ENCODE measurements at places on chromosomes 7 and 10.

GRCh38 chr10:49080071-49080470 lies 35.3 kb downstream of the VSTM4 start:
- peak; percentile 19 for DNase-seq

DNA sequence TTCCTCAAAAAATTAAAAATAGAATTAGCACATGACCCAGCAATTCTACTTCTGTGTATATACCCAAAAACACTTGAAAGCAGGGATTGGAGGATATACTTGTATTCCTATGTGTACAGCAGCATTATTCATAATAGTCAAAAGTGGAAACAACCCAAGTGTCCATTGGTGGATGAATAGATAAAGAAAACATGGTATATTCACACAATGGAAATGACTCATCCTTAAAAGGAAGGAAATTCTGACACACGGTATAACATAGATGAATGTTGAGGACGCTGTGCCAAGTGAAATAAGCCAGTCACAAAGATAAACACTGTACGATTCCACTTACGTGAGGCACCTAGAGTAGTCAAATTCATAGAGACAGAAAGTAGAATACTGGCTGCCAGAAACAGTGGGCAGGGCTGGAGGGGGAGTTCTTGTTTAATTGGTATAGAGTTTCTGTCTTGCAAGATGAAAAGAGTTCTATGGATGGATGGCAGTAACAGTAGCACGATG lies 26.6 kb upstream of the KAT6B start:
- DNase-seq = peak; percentile 84

DNA sequence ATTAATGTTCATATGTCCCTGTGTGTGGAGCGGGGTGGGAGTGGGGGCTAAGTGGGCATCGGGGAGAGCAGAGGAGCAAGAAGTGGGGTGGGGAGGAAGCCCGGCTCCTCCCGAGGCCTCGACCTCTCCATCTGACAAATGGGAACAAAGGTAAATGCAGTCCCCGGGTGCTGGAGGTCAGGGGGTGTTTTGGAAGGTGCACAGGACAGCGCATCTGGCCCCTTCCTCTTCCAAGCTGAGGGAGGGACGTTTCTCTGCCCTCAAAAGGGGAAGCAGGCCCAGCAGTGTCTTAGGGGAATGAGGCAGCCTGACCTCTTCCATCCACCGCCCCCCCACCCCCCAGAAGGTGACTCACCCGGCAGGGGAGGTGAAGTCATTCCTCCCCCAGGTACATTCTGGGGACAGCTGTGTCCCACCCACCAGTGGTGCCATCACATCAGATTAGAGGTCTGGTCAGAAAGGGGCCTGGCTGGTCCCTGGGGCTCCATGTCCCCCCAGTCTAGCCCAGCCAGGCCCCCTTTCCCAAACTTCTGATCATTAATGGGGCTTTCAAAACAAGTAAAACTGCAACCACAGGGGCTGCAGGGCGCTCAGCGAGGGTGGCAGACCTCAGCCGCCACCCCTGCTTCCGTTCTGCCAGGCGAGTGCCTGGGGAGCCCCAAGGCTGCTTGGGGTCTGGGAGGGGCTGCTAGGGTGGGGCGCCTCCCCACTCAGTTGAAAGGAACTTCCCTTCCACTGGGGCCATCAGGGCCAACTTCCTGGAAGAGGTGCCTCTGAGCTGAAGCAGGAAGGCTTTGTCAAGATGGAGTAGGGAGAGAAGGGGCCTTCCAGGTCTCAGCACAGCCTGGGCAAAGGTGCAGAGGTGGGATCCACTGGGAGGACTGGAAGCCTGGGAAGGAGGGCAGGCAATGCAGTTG lies 10.8 kb downstream of the LFNG start:
- no peak for DNase-seq

GRCh38 chr7:82364048-82364447 lies 79.5 kb downstream of the CACNA2D1 start:
- no peak for DNase-seq

GRCh38 chr10:112872728-112873127 lies 77.3 kb upstream of the TCF7L2 start:
- DNase-seq = no peak

GRCh38 chr7:157813053-157813452 lies 476.2 kb downstream of the DNAJB6 start:
- no peak for DNase-seq

DNA sequence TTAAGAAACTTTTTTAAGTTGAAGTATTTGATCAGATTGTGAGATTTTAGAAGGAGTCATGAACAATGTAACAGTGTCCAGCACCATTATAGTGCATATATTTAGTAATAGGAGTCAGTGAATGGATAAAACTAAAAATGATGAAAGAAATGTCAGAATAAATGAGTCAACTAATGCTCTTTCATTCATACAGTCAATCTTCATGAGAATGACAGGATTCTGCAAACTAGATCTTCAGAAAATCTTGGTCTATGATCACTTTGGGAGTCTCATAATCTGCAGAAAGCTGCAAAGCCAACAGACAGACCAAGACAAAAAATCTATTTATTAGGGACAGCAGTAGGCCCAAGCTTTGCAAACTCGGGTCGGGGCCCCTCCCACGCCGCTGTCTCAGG lies 710 bp downstream of the RNLS start:
- DNase-seq = no peak

DNA sequence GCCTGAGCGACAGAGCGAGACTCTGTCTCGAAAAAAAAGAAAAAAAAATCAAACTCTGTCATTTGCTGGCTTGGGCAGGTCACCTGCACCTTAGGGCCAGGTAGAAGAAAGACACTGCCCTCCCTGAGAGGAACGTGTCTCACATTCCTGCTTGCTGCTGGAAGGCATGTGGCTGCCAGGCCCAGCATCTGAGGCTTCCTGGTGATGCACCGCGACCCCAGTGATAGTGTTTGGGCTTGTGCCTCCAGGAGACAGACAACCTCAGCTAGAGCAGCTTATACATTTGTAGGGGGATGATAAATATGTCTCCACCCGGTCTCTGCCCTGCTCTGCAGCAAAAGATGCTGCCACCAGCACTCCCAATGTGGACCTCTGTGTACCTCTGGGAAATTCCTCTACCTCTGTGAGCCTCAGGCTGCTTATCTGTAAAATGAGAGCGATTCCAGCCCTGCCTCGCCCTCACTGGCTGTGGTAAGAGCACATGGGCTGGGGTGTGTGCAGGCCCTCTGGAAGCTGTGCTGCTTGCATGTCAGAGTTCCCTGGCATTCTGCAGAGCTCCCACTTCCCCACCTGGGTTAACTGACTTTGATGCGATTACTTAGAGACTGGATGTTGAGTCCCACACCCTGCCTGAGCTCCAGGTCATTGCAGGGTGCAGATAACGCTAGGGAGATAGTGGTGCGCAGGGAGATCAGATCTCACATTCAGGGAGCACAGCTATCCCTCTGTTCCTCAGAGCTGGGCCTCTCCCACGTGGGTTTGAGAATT lies 19.9 kb downstream of the SLC29A3 start:
- DNase-seq = no peak

DNA sequence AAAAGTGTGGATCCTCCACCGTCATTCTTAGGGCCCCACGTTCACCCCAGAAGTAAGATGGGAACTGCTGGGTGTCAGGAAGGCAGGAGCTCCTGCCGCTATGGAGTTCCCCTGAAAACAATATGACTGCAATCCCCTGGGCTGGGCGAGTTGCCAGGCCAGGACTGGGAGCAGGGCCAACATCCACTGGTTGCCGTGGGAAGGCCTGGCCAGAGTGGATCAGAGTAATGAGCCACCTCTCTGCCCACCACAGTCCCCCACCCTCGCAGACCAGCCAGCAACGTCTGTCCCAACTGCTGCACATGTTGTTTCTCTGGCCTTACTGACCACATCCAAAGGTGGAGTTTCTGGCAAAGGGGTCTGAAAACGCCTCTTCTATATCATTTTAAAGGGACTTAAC lies 86.6 kb downstream of the STRA8 start:
- DNase-seq = peak; percentile 56

GRCh38 chr10:91860885-91861284 lies 48.4 kb downstream of the FGFBP3 start:
- DNase-seq = no peak

- DNase-seq = no peak
These were observed 119.9 kb downstream of the FANK1 start for GRCh38 chr10:126016156-126016805.

GRCh38 chr10:5305374-5305773 lies 59.4 kb upstream of the UCN3 start:
- peak; percentile 63 for DNase-seq

DNA sequence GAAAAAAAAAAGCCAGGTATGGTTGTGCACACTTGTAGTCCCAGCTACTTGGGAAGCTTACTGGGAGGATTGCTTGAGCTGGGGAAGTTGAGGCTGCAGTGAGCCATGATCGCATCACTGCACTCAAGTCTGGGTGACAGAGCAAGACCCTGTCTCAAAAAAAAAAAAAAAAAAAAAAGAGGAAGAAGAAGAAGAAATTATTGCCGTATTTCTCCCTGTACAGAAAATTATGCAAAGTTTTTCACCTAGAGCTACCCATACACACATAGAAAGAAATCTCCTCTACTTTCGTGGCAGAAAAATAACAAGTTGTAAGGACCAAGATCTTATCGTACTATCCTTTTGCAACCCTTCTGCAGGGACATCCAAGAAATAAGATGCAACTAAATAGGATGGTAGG lies 25.5 kb downstream of the AKR1B1 start:
- no peak for DNase-seq

DNA sequence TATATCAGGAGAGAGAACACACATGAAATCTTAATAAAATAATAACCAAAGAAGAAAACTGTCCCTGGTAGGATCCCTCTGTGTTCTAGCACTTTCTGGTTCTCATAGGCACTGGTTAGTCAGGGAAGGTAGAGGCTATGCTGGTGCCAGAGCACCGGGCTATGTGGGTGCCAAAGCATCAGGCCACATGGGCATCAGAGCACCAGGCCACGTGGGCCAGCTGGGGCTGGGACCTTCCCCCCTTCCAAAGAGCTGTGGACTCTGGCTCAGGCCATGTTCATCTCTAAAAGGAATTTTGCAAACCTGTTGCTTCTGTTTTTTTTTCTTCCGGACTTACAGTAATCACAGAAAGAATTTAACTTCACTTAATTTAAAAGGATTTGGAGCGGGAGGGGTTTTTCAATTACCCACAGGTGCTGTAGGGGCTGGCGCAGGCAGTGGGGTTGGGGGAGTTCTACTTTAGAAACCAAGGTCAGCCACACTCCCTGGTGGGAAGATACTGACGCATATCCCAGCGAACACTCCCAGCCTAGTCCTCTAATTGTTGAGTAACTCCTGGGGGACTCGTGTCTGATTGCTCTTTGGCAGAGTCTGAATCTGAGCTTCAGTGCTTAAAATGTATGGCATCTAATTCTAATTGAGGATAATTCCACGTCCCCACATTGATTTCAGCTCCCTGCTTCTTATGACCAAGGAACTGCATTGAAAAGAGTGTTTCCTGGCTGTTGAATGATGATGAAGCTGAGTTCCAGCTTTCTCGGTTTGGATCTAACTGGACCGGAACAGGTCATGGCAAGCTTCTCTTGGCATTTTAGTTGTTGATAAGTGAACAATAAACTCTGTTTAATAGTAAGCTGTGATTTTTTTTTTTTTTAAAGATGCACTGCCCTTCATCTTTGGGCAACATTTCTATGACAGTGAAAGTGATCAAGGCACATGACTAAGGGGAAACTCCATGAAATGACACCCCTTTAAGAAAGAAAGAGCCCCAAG lies 110.7 kb upstream of the FZD8 start:
- DNase-seq = peak; percentile 27

- DNase-seq = no peak
These were observed 812.8 kb downstream of the LRMDA start for GRCh38 chr10:76244061-76244686.

GRCh38 chr7:142690554-142691182 lies 58.6 kb upstream of the PRSS1 start:
- no peak for DNase-seq

GRCh38 chr7:277228-277627 lies 12.7 kb upstream of the FOXL3 start:
- DNase-seq = no peak

- no peak for DNase-seq
These were observed 77.9 kb downstream of the KIAA1549 start for GRCh38 chr7:138903186-138903820.

DNA sequence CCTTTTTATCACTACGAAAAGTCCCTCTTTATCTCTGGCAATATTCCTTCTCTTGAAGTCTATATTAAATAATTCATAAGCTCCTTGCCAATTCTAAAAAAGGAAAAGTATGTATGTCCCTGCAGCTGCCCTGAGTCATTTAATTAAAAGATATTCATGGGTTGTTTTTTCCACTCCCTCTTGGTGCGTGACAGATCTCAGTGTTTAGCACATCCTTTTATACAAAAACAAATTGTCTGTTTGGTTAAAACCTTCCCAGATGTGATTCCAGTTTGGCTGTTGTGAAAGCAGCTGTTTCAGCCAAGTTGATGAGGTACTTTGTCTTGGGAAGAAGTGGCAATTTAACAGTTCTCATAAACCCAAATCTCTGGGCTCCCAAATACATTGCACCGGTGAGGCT lies 33.8 kb upstream of the PRLHR start:
- DNase-seq = peak; percentile 4

DNA sequence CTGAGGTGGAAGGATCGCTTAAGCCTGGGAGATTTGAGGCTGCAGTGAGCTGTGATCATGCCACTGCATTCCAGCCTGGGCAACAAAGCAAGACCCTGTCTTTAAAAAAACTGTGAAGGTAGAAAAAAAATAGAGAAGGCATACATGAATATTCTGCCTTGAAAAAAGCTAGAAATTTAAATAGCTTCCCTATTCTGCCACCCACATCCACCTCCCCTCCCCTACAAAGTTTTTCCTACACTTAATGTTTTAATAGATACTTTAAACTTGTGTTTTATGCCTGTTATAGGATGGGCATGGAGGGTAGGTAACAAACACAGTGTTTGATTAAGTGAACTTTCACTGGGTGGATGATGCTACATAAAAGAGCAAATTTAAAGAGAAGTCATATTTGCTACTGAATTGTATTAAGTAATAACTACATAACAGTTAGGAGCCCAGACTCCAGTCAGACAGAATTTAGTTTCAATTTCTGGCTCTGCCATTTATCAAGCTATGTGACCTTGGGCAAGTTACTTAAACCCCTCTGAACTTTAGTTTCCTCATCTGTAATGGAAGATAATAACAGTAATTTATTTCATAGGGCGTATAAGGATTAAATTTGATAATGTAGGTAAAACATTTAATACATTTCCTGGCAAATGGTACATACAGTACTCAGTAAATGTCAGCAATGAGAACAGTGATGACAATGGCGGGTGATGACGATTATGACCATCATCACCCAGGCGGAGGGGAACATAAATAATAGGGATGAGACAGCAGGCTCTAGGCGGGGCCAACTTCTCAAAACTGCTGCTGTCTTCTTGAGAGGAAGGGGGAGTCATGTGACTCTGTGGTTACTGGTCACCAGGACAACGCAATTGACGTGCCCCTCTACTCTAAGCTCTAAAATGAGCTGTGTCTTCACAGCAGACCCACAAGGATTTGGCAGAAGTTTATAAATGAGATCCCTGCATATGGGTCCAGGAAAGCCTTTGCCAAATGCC lies 15.8 kb downstream of the DNMBP start:
- DNase-seq = peak; percentile 94

DNA sequence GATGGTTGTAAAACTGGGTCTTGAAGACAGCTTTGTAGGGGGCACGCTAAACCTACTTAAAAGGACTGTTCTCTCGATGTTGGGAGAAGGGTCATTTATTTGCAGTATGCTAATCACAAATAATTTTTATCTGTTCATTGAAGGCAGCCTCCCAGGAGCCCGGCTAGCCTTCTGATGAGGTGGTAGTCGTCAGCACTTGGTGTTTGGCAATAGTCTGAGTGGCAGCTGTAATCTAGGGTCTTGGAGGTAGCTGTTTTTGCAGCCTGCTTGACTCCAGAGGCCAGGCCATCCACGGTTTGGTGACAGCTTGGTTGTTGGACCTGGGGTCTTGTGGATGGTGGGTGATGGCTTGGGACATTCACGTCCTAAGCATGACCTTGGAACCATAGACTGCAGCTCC lies 2.2 kb downstream of the GTF2IRD1 start:
- DNase-seq = no peak

Measured in fibroblast of skin of right quadriceps (primary cell).